ENCODE measurements at places on chromosomes 4 and X.

GRCh38 chrX:105328773-105329172 lies 108.3 kb upstream of the TEX13A start:
- no peak for DNase-seq

GRCh38 chr4:76615999-76616398 lies 181.0 kb downstream of the SHROOM3 start:
- no peak for DNase-seq

GRCh38 chrX:81202456-81202819 lies 536 bp downstream of the SH3BGRL start:
- DNase-seq = no peak

DNA sequence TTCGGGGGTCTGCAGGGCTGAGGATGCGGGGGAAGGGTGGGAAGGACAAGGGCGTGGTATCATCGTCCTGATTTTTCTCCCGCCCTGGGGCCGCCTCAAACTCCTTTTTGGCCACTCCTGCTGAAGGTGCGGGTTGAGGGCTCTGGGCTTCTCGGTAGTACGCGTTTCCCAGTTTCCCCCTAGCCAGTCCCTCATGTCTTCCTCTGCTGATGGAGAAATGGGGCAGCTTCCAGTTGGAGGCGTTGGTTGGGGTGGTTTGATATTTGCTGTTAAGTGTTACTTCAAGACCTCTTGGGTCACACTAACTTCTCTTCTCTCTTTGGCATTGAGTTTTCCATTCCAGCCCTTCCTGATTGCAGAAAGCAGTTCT lies 482 bp downstream of the GSTCD start:
- no peak for DNase-seq

GRCh38 chrX:155534800-155535199 lies 76.4 kb upstream of the F8A3 start:
- DNase-seq = no peak

DNA sequence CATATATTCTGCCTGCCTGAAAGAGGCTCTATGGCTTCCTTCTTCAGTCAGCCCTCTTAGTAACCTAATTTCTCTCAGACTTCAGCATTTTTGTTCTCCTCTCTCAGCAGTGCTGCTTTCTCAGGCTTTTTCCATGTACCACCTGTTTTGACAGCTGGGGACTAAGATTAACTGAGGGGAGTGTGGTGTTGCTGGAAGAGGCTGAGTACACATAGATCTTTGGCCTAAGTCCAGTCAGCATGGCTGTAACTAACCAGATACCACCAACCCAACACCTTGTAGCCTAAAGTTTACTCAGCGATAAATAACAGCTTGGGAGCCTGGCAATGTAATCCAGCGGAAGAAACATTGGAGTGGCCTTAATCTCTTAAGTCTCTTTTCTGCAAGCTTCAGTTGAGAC lies 85.5 kb downstream of the RTL3 start:
- no peak for DNase-seq

DNA sequence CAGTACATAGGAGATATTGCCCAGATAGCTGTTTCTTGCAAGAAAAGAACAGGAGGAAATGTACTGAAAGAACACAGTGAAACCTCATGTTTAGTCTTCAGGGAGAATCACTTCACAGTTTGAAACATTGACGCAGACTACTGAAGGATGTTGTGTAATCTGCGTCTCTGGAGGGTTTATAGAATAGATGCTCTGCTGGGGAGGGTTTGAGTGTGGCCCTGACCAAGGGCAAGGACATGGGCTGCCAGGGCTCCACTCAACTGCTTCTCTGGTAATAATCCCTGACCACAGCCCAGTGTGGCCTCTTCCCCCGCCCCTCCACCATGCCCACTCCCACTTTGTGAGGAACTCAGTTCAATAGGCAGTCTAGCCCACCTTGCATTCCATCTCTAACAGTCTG lies 15.8 kb upstream of the ACE2 start:
- DNase-seq = no peak

GRCh38 chr4:151605215-151605614 lies 155.6 kb downstream of the GATB start:
- DNase-seq = no peak

- DNase-seq = no peak
Measured at GRCh38 chrX:53682885-53683555, 3.5 kb downstream of the HUWE1 start.

GRCh38 chr4:26425953-26426352 lies 64.3 kb downstream of the CCKAR start:
- no peak for DNase-seq

GRCh38 chrX:16212436-16212835 lies 45.2 kb downstream of the MAGEB17 start:
- DNase-seq = no peak

GRCh38 chr4:34732176-34732950 lies 1512.0 kb downstream of the ARAP2 start:
- no peak for DNase-seq
